Right ventricle myocardium inferior (tissue), 1 donor: ENCODE measurements at places on chromosomes 11 and 22.
A peak's percentile ranks its signal among the peaks of the same experiment; 100 is the strongest.

DNA sequence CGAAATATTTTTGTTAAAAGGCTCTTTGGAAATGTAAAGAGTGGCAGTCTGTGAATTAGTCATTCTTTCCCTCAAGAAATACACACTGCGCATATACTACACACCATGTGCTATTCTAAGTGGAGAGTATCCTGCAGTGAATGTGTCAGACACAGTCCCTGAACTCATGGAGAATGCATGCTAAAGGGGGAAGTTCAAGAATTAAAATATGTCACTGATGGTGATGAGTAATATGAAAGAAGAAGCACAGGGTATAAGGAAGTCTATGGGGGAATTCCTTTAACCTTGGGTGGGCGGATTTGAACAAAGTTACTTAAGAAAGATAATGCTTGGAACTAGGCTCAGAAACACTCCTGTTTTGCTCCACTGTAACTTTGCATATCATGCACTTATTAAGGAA lies 153.0 kb downstream of the LRRC4C start:
- no peak for DNase-seq

GRCh38 chr11:120195601-120196320 lies 15.1 kb upstream of the OAF start:
- DNase-seq = no peak

DNA sequence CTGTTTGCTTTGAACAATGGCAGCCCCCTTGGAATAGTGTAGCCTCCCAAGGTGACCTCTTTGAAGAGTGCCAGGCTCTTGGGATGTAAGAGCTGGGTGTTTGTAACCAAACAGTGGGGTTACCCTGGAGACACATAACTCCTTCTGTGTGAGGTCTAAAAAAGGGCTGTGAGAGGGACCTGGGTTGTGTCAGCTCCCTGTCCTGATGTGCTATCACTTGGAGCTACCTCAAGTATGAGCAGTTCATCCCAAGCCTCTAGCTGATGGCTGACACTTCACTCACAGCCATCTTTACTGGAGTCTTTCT lies 40.2 kb downstream of the TSPAN18 start:
- DNase-seq = no peak

DNA sequence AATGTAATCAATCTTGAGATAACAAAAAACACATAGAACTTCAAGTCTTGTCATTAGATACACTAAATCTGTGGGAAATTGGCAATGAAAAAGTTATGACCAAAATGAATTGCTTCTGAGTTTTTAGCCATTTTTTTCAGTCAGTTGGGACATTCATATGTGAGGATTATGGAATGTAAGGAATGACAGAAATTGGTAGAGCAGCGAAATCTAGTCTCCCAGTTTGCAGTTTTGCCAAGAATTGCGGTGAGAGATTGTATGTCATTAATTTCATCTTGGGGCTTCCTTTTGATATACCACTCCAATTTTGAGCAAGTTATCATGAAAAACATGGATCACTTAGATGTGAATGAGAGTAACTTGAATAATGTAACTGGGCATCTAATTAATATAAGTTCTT lies 49.9 kb downstream of the SIK2 start:
- no peak for DNase-seq

DNA sequence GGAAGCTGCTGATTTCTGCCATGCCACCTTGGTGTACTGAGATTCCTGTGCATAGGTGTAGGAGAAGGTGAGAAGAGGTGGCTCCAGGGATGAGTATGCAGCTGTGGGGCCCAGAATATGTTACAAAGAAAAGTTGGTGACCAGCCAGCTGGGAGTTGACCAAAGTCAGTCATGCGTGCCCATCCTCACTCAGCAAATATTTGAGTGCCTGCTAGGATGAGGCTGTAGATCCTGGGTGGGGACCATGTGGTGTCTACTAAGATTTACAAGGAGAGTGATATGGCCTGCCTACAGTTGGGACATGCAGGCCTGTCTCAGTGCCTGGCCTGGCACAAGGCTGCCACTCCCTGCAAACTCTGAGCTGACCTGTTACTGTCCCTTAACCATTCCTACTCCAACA lies 19.4 kb downstream of the RNF185 start:
- DNase-seq = no peak

DNA sequence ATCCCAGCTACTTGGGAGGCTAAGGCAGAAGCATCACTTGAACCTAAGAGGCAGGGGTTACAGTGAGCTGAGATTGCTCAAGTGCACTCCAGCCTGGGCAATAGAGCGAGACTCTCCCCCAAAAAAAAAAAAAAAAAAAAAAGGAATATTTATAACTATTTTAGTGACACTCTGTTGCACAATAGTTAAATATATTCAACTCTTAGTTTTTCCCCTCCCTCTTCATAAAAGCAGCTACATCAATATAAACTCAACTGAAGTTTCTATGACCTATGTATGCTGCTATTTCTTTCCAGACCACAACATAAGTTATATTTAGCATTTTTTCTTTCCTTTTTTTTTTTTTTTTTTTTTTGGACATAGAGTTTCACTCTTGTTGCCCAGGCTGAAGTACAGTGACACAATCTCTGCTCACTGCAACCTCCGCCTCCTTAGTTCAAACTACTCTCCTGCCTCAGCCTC lies 19.2 kb downstream of the CELF1 start:
- no peak for DNase-seq

DNA sequence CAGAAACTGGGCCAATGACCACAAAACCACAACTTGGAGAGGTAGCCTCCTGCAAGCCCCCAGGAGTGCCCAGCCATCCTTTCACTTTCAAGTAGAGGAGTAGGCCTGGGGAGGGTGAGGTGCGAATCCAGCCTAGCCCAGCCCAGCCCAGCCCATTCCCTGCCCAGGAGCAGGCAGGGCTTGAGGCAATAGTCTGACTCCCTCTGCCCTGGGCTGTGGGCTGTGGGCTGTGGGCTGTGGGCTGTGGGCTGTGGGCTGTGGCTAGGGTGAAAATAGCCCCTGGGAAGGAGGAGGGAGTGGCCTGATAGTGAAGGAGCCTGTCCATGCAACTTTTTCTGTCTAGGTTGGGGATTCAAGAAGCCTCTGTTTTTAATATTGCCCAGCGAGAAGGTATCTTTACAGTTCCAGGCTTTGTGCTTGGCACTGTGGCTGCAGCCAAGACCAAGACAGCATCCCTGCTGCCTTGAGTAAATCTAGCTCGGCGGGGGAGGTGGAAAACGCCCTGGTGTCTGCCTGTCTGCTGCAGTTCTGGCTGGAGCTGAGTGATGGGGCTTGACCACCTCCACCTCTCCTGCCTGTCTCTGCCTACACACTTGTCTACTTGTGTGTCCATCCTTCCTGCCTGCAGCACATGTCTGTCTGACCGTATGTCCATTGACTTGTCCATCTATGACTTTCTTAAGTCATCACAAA lies 40.7 kb downstream of the LMO1 start:
- DNase-seq = no peak

DNA sequence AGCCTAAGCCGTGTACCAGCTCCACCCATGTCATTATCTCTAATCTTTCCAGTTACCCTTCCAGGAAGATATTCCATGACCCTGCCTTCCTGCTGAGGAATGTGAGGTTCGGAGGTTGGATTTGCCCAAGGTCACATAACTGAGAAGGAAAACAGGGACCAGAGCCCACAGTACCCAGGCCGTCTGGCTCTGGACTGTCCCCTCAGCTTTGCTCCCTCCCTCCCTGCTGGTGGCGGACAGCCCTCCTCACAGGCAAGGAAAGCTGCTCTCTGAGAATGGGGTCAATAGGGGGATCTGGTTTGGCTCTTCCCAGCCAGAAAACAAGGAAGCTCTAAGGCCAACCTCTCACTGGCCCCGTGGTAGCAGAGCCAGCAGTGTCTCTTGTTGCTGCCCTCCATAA lies 63.3 kb downstream of the SYN3 start:
- no peak for DNase-seq

- no peak for DNase-seq
These were observed 36.8 kb upstream of the CSTF3 start for GRCh38 chr11:33197915-33198727.

DNA sequence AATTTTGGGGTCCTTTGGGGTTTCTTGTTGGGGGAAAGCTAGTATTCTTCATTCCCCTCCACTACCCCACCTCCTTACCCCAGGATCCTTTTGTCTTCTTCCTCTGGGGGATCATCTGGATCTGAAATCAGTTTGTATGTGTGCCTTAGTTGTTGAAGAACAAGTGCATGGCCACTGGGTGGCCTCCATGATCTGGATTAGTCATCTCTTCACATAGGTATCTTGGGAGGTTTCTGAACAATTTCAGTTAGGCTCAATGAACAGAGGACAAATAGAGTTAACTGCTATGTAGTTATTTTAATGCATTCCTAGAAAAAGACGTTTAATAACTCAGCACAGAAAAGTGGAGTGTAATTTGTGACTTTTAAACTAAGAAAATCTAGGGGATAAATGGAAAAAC lies 7.1 kb upstream of the VWA5A start:
- DNase-seq = no peak

GRCh38 chr11:72079819-72080325 lies 470 bp downstream of the NUMA1 start:
- DNase-seq = no peak

GRCh38 chr22:29143941-29144785 lies 61.5 kb upstream of the EMID1 start:
- DNase-seq = peak; percentile 30

DNA sequence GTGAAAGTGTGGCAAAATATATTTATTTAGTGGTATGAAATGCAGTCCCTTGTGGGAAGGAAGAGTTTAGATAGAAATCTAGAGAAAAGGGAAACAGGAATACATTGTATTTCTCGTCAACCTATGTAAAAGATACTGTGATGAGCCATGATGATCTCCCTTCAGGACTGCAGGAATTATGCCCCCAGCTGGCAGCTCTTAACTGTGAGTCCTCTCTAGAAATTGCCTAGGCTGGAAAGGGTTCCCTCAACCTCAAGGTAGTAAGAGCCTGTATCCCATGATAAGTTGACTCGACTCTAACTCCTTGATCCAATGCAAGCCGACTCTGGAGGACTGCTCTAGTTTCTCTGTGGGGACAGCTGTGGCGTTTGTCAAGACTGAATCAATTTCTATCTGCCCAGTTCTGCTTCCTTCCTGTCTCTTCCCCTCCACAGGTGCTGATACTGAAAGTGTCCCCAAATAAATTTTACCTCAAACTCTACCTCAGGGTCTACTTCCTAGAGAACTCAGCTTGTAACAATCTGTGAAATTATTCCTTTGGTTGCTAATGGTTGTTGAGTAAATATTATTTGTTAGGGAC lies 897.3 kb downstream of the METTL15 start:
- DNase-seq = no peak

GRCh38 chr11:71410363-71410966 lies 37.7 kb downstream of the DHCR7 start:
- DNase-seq = no peak

- DNase-seq = peak; percentile 80
These were observed 646 bp upstream of the PATZ1 start for GRCh38 chr22:31346733-31347250.

DNA sequence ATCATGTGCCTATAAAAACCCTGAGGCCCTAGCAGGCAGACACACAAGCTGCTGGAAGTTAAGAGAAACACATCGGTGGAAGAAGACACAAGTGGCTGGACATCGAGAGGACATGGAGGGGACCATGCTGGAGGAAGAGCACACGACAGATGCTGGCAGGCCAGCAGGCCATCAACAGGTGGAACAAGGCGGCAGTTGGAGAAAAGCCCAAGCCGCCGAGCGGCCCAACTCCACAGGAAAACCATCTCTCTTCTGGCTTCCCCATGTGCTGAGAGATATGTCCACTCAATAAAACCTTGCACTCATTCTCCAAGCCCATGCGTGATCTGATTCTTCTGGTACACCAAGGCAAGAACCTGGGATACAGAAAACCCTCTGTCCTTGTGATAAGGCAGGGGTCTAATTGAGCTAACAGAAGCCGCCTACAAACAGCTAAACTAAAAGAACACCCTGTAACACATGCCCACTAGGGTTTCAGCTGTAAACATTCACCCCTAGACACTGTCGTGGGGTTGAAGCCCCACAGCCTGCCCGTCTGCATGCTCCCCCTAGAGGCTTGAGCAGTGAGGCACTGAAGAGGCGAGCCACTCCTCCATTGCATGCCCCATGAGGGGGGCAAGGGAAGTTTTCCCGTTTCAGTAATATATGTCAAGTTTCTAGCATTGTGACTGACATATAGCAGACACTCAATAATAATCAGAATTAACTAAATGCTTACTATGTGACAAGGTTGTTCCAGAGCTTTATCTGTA lies 39.0 kb upstream of the MMP20 start:
- DNase-seq = no peak

- no peak for DNase-seq
These were observed 803.2 kb downstream of the TBC1D22A start for GRCh38 chr22:47565607-47566006.

DNA sequence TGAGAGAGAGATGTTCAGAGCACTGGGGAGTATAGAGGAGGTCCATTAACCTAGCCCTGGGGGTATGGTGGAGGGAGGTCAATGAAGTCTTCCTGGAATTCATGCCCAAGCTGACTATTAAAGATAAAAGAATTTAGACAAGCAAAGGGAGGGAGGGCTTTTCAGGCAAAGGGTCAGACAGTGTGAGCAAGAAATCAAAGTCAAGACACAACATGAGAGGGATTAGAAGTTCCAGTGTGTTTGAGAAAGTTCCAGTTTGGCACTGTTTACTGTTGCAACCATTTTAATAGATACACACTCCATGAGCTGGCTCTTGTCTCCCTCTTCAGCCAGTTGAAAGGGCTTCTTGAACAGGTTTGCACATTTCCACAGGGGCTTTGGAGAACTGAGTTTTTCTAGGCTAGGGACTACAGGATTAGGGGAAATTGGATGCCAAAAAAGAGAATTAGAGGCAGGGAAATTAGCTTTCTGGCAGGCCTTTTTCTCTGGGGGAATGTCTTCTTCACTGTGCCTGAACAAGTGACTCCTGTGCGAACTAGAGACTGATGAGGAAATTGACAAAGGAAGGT lies 14.7 kb upstream of the NNMT start:
- no peak for DNase-seq

- DNase-seq = no peak
These were observed 4.2 kb downstream of the MYRF start for GRCh38 chr11:61756452-61757212.

DNA sequence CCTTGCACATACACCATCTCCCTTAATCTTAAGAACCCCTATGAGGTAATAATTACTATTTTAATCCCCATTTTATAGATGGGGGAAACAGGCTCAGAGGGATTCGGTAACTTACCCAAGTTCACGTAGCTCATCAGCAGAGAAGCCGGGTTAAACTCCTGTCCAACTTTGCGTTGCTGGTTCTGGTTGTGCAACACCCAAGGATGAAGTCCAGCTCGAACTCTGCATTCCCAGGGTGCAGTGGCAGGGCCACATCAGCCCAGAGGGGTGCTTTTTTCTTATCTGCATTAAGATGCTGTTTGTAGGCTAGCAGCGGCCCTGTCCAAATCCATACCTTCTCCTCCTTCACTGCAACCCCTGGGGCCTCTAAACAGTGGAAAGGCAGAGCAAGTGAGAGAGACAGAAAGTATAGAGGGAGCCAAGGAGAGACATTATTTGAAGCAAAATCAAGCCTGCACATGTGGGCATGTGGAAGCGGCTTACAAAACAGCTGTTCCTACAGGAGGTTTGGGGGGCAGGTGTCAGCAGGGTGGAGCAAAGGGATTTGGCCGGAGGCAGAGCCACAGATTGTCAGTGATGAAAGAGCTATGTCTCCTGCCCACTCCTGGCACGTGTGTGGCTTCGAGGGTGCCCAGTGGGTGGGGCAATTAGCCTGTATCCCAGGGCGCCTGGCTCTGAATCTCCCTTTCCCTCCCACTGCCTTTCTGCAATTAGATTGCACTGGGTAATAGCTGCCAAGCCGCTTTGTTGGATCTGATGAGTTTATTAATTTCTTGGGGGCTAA lies 129.5 kb upstream of the TBCEL start:
- no peak for DNase-seq

- DNase-seq = no peak
These were observed 71.5 kb upstream of the SORL1-AS1 start for GRCh38 chr11:121524233-121524631.
